ENCODE measurements at places on chromosomes 13 and 19.

DNA sequence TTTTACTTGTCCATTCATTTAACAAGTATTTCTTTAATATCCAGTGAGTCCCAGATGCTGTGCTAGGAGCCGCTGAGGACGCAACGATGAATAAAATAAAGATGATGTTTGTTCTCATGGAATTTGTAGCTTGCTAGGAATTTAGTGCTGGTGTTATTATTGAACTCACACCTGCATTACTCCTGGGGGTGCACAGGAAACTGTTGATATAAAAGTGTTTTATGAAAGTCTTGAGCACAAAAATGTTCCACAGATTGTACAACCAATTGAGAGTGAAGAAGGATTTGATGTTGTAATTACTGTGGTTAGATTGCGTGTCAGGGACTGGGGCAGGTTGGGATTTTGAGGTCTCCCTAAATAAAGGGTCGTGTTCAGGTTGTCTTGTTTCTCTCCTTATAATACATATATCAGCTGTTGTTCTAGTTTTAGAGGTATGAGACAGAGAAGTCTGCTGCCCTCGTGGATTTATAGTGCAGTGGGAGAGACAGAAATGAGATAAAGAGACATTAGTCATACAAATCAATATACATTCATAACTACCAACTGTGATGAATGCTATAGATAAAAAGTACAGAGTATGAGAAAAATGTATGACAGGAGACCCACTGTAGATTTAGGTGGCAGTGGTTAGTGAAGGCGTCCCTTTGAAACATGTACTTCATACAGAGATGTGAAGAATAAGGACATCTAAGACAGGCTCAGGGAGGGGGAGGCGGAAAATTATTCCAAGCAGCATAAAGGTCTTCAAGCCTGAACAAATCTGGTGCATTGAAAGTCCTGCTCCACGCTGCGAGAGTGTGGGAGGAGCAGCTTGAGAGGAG lies 11.3 kb downstream of the CACNG6 start:
- DNase-seq: no peak

DNA sequence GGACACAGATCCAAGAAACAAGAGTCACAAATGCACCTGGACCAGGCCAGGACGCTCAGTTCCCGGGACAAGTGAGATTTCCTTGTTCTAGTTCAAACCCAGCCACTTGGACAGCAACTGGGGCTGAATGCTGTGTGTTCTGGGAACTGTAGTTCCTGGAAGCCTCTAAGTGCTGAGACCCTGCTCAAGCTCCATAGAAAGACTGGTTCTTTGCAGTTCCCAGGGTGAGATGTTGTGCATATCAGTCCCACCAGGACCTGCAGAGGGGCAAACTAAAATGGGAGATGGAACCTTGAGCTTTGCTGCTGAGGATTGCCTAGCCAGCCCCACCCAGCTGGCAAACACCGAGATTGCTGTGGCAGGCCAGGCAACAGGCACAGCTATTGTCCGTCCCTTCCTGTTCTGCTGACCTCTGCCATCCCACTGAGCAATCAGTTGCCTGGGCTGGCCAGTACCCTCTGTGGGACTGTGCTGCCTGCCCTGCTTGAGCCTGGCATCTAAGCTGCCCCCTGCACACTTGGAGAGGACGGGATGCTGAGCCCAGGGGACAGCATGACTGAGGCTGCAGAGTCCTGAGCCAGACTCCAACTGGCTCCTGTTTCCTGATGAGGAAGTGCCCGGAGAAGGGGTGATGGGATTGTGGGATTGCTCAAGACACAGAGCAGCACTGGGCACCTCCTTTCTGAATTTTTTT lies 1.4 kb upstream of the GIPC1 start:
- no peak for DNase-seq

GRCh38 chr19:50478901-50479715 lies 2.5 kb upstream of the GARIN5A start:
- peak; percentile 27 for DNase-seq

DNA sequence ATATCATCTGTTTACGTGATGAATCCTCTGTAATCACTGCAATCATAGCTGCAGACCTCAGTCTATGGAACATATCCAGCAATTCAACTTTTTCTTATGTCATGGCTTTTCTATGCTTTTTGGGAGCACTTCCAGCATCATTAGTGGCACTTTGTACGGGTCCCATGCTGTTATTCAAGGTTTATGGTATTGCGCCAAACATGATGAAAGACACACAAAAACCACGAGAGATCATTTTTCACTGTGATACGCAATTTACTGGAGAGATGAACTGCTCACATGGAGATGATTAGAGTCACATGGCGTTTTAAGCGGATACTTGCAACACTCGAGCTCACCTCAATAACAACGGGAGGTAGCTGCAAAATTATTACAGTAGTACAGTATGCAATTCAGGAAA lies 2101.7 kb upstream of the PCDH20 start:
- peak; percentile 96 for DNase-seq

DNA sequence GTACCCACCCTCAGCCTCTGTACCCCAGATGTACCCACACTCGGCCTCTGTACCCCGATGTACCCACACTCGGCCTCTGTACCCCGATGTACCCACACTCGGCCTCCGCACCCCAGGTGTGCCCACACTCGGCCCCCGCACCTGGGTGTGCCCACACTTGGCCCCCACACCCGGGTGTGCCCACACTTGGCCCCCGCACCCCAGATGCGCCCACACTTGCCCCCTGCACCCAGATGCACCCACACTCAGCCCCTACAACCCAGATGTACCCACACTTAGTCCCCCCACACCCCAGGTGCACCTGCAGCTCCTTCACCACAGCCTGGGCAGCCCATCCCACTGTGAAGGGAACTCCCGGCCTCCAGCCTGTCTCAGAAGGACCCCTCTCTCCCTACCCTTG lies 69.7 kb downstream of the PEX11G start:
- DNase-seq: no peak

Data from fibroblast of skin of right biceps (primary cell).